SJSA1 (cell line): ENCODE measurements at places on chromosomes 3 and 15. TPM values are rescaled to one million over a fixed set of nuclear protein-coding genes. Genes with fewer than 3 reads are reported as not detected.

GRCh38 chr15:61243983-61244593, 15.0 kb upstream of the RORA start:
- H3K27ac ChIP-seq: no peak overlapping the region
- peaks cover 3% of the 10 kb centered on the region; the same call in 1 of the 2 replicates for H3K27me3 ChIP-seq
- no peaks in the 10 kb centered on the region for H3K4me1 ChIP-seq
- H3K36me3 ChIP-seq: no peaks in the 10 kb centered on the region

DNA sequence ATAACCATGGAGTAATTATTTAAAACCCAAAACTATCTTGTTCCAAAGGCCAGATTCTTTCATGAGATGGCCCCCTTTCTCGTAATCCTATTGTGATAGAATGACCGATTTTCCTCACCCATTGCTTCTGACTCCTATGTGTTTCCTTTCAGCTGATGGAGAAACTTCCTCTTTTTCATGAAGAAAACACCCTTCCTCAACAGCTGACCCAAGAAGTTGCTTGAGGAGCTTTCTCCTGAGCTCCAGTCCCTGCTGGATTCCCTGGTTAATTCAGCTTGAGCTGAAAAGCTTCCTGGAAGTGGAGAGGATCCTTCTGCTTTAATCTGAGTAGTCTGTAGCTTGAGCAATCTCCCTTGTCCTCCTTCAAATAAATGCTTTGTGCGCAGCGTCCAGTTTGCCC, 75.0 kb downstream of the BFSP2 start:
- H3K27ac ChIP-seq: peak overlapping the region; percentile 61
- H3K36me3 ChIP-seq: no peaks in the 10 kb centered on the region
- H3K4me1 ChIP-seq: peaks cover 19% of the 10 kb centered on the region
- H3K4me3 ChIP-seq: no peak overlapping the region
- DNase-seq: no peak

- H3K4me3 ChIP-seq: no peak overlapping the region
- no peak overlapping the region for H3K27ac ChIP-seq
- H3K36me3 ChIP-seq: no peaks in the 10 kb centered on the region
Observed at GRCh38 chr15:73678498-73678897, 5.7 kb upstream of the CD276 start.

ZNF80 gene
- not detected in 2 replicates for total RNA-seq

PLD1 gene
- 3.3 and 21.9 TPM in 2 replicates for total RNA-seq
